Stimulated activated CD4-positive, alpha-beta T cell treated with anti-CD3 and anti-CD28 coated beads, Interleukin-4, amount 100 ng/mL, for 4 hours (primary cell): ENCODE measurements at places on chromosomes 16 and 17.
A peak's percentile ranks its signal among the peaks of the same experiment; 100 is the strongest.

GRCh38 chr16:24670623-24671454, 58.6 kb upstream of the TNRC6A start:
- no peak for DNase-seq

GRCh38 chr17:33241390-33241789, 51.7 kb downstream of the ASIC2 start:
- DNase-seq = no peak

GRCh38 chr16:72149676-72150464, 22.1 kb downstream of the PMFBP1 start:
- no peak for DNase-seq

- DNase-seq = peak; percentile 25
Observed at GRCh38 chr17:48011405-48012150, 26.0 kb downstream of the COPZ2 start.

- DNase-seq = no peak
Observed at GRCh38 chr17:38556239-38556638, 49.5 kb downstream of the SRCIN1 start.

- no peak for DNase-seq
Observed at GRCh38 chr17:21289175-21289901, 4.8 kb downstream of the MAP2K3 start.

DNA sequence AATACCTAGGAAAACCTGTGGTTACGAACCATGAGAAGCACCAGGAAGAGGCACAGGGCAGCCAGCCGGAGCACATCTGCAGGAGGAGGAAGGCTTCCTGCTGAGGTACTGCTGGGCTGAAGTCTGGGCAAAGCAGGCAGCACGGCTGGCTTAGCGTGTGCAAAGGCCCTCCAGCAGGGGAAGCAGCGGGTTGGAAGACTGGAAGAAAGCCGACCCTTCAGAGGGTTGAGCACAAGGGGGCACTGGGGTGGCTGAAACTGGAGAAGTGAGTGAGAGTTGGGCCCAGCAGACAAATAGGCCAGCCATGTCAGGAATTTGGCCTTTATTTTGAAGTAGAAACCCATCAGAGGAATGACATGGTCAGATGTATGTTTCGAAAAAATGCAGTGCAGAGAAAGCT, 12.1 kb upstream of the HSD3B7 start:
- no peak for DNase-seq

DNA sequence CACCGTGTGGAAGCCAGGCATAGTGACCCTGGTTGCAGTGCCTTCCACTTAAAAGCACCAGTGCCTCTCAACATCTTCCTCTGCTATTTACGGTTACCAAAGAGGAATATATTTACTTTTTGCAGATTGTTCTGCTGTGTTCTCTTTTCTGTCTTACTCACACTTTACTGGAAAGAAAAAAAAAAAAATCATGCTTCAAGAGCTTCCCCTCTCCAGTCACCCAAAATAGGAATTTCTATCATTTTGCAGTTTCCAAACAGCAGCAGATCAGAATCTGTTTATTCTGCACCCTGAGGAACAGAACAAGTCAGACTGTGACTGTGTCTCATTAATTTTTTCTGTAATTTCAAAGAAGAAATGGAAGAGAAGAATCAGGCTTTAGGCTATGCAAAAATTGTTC, 96.1 kb downstream of the KCNJ2 start:
- DNase-seq = no peak

- no peak for DNase-seq
Observed at GRCh38 chr17:8713878-8714277, 30.8 kb downstream of the CCDC42 start.

DNA sequence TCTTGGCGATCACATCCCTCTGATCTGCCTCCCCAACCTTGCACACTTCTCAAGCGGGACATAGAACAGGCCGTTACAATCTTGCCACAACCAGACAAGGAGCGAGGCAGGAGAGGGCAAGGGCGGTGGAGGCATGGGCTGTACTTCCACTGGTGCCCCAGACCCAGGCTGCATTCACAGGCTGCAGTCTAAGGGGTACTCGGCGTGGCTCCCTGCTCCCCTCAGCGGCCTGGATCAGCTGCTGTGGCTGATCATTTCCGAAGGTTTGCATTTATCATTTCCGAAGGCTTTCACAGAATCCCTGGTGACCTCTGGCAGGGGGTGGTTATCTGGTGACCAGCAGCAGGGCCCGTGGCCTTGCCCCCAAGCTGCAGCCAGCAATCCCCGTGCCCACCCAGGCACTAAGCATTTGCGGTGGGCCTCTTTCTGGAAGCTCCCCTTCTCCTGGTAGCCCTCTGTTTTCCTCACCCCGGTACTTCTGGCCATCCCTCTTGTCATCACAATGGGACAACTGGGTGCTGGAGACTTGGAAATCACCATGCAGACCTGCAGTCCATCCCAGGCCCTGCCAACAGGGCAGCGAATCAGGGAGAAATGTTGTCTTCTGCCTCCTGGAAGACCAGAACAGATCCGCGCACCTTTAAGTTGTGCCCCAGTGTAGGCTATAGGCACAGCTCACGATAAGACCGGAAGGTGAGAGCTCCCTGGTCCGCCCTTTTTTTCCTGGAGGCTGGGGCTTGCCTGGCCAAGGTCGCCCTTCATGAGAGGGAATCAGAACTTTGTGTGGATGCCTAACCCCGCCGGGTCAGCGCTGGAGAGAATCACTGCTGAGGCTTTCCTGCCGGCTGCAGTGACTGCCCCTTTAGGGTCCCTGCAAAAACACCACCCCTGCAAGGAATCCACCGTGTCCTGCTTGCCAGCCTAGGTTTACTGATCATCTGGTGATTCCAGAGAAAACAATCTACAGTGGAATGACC, 1739.1 kb downstream of the TP53TG3F start:
- no peak for DNase-seq

GRCh38 chr17:30413109-30413508, 34.4 kb downstream of the CPD start:
- no peak for DNase-seq

DNA sequence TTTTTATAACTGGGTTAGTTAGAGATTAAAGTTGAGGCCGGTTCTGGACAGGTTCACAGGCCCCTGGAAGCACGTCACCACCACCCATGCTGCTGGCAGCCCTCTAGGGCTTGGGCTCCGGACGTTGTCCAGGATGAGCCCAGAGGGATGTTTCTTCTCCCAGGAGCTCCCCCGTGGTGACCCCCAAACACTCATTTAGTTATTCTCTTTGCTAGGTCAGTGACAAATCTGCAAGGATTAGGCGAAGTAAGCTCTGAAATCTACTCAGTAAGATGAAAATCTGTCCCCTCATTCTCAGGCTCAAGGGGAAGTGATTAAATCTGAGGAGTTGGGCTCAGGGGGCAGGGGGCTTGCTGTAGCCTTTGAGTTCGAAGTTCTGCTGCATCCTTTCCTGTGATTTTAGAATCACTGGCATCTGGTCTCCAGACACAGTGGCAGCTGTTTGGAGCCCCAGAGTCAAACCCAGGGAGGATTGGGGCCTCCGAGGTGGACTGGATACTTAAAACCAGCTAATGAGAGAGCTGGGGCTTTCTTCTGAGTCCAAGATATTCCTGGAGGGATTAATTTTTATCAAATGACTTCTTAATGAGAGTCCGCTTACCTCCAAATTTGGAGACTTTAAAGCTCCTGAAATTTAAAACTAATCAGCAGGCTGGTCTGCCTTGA, 49.2 kb upstream of the HS3ST2 start:
- DNase-seq = no peak

- no peak for DNase-seq
Observed at GRCh38 chr16:68251832-68252231, 6.7 kb downstream of the PLA2G15 start.
